ENCODE measurements at places on chromosomes 6 and 20.

- DNase-seq = no peak
Measured at GRCh38 chr6:133891149-133891926, 2.4 kb downstream of the TCF21 start.

- DNase-seq = no peak
Measured at GRCh38 chr20:58173091-58173490, 55.4 kb downstream of the ANKRD60 start.

- no peak for DNase-seq
Measured at GRCh38 chr20:10061641-10062040, 26.9 kb downstream of the ANKEF1 start.

DNA sequence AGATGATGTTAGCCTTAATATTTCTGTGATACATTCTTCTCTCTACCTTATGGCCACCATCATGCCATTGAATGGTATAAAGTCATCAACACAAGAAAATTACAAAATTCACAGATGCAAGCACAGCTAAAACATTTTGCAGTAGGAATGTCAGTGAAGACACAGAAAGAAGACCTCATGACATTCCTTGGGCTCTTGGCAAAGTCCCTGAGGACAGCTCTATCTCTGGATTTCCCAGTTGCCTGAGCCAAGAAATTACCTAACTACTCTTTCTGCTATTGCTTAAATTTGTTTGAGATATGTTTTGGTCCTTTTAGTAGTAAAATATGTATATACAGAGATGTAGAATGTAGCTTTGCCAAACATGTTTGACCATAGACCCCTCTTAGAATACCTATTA is 201.0 kb upstream of the STXBP5 start:
- no peak for DNase-seq

GRCh38 chr6:68476611-68477010 is 158.5 kb upstream of the ADGRB3 start:
- no peak for DNase-seq

- DNase-seq = no peak
Measured at GRCh38 chr6:142764311-142764710, 180.7 kb downstream of the HIVEP2 start.

- no peak for DNase-seq
Measured at GRCh38 chr6:81023007-81023582, 729.4 kb downstream of the TENT5A start.

DNA sequence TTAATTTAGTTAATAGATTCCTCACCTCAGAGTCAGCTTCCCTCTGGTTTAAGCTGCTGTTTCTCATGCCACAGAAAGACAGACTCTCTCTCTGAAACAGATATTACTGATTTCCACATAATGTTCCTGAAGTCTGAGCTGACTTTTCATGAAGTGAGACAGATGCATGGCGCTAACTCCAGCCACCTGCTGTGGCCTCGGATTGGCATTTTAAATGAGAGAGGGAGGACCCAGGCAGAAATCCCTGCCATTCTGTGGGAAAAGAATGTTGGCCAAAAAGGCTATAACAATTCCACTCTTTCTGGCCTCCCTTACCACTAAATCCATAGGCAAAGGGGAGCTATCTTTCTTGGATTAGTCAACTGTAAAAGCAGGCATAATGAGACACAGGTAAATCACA is 354.1 kb upstream of the CDH4 start:
- no peak for DNase-seq

DNA sequence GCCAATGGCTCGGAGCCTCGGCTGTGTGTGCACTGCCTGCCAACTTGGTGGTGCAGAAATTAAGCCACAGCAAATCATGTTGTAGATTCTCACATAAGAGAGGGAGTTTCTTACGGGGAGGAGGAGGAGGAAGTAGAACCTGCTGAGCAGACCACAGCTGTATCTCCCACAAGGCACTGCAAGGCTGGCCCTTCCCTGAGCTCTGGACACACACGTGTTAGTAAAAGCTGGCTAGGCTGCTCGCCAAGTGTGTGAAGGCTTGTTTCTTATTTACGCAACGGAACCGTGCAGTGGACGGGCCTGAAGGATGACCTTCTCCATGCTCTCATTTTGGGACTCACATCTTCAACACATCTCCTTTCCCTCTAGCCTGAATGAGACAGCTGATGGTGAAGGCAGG is 15.7 kb upstream of the QKI start:
- no peak for DNase-seq

DNA sequence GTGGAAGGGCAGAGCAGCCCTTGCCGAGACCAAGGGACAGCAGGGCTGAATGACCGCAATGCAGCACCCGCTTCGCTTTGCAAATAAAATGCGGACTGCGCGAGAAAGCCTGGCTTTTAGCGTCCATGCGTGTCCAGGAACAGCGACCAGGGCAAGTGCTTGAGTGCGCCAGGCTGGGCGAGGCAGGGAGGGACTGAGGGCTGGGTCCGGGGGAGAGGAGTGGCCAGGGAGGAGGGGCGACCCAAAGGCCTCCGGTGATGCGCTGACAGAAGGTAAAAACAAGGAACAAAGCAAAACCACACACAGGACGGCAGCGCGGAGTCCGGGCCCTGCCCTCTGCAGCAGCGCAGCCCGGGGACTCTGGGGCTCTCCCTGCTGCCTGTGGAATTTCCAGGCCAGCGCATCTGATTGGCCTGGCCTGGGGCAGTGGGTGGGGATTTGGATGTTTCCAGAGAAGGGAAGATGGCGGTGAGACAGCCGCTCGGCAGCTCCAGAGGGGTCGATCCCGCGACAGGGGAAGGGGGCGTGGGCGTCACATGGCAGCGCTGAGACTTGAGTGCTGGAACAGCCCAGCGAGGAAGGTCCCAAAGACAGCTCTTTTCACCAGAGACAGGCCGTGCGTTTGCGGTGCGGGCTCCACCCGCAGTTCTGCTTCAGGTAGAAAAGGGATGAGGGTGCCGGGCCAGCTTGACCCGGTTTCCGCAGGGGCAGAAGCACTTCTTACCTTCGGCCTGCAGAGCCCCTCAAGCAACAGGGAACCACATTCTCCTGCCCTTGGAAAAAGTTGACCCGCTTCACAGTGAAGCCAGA is 51.8 kb downstream of the SSR1 start:
- DNase-seq = peak; percentile 70

- DNase-seq = no peak
Measured at GRCh38 chr20:48599106-48599747, 228.6 kb downstream of the PREX1 start.

- DNase-seq = no peak
Measured at GRCh38 chr6:8123236-8123635, 20.9 kb upstream of the EEF1E1 start.

DNA sequence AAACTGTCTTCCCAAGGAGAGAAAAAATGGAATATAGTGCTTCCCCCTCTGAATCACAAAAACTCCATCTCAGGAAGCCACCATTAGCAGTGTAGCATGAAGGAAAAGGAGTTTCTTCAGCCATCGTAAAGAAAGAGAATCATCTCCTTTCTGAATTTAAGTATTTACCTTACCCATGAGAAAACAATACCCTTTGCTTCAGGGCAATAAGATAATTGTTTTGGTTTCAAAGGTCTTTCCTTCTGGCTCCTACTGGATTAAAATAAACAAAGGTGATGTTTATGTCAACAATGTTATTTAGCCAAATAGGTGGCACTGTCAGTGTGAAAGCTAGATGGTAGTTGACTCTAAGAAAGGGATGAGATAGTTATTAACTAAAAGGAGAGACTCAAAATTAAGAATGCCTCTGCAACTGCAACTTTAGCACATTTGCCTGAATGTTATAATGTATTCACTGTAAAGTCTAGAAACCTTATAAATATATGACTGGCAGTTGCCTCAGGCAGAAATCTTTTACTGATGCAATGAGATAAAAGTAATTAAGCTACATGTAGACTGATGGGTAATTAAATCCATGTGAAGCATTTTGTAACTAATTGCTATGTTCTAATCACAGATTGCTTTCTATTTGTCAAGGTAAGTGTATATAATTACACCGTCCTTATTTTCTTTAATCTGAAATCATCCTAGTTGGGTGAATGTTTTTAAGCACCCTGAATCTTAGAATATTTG is 399.0 kb downstream of the CDKAL1 start:
- no peak for DNase-seq

DNA sequence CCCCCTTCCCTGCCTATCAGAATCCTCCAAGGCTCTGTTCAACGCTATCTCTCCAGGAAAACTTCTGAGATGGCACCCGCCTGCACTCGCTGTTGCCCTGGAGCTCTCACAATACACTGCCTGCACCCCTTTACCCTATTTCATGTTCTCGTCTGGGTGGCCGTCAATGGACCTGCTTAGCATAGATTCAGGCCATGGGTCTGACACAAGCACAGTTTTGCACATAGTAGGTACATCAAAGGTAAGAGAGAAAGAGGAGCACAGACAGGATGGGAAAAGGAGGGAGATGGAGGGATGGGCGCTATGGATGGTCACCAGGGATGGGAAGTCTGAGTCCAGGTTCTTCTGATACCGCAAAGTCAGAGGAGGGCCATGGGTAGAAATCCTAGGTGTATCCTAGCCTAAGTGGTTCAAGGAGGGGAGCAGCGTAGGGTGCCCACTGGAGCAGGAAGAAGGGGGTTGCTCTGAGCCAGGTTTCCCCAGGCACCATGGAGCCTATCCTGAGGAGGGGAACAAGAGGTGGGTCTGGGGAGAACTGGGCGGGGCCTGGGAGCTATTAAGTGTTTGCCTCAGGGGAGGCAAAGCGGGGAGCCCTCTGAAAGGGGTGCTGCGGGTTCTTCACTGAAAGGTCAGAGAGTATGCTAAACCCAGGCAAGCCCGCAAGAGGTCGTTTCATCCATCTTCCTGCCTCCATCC is 89.3 kb downstream of the MRPL14 start:
- no peak for DNase-seq

GRCh38 chr20:44961011-44961869 is 1.0 kb upstream of the TOMM34 start:
- no peak for DNase-seq

DNA sequence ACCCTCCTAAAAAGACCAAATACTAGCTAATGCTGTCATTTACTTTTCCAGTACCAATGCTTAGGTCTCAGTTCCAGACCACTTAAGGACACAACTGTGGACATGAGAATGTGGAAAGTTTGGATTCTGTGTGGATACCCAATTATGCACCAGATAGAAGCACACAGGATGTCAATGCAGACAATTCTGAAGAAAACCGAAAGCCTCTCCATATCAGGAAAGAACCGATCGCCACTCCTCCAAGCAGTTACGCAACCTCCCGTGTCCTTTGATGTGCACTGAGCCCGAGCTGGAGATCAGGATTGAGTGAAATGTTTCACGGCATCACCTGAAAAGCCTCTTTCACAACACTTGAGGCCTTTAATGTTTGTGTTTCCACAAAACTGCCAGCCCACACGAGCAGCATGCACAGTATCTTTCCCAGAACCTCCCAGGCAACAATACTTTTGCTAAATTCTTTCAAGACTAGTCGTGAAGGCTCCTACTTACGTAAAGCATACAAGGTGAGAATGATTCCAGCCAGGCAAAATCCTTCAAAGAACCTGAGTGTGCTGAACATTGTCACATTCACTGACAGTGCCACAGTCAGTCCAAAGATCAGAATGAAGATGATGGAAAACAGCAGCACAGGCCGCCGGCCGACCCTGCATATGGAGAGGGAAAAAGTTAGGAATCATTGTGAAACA is 47.0 kb downstream of the SLC22A23 start:
- DNase-seq = no peak

- DNase-seq = no peak
Measured at GRCh38 chr6:10235344-10235743, 179.5 kb downstream of the TFAP2A start.

DNA sequence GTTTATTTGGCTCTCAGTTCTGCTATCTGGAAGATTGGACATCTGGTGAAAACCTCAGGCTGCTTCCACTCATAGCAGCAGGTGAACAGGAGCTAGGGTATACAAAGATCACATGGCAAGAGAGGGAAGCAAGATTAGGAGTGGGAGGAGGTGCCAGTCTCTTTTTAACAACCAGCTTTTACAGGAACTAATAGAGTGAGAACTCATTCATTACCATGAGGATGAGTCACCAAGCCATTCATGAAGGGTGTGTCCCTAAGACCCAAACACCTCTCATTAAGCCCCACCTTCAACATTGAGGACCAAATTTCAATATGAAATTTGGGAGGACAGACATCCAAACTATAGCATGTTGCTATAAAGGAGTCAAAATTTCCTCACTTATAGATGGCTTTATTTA is 85.4 kb upstream of the HCRTR2 start:
- DNase-seq = no peak

GRCh38 chr6:102333736-102334135 is 940.2 kb downstream of the GRIK2 start:
- no peak for DNase-seq
